ENCODE measurements at places on chromosomes 5 and 9.

DNA sequence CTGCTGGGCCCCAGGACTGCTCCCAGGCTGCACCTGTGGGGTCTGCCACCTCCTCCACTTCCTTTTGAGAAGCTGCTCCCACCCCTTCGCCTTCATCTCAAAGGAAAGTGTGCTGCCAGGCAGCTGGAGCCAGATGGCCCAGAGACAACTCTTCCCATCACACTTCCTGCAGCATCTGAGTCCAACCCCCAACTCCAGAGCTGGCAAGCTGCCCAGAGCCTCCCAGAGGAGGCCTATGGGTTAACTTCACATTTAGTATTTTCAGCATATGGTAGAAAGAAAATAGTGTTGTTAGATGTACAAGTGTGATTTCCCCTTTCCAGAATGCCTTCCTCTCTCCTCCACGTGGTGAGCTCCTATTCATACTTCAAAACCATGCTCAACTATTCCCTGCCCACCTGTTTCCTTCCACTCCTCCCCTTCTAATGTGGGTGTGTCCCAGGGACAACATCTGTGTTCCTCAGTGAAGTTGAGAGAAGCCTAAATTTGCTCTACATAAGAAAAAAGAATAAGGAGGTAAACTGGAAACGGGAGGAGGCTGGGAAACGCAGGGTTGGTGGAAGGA lies 38.6 kb upstream of the KCNMB1 start:
- no peak for DNase-seq

- no peak for DNase-seq
These were observed at the start of gene NKD2 for GRCh38 chr5:1008451-1009358. Gene NKD2, plus strand, starts transcription at chr5:1008802. Its CDS starts 256 bp downstream, at chr5:1009058.

- no peak for DNase-seq
These were observed 43.8 kb upstream of the ZNF300 start for GRCh38 chr5:150948539-150948938.

- DNase-seq: no peak
These were observed 46.1 kb upstream of the ANKH start for GRCh38 chr5:14917719-14918118.

- DNase-seq: no peak
These were observed 2.0 kb downstream of the PDLIM7 start for GRCh38 chr5:177495243-177496060.

- no peak for DNase-seq
These were observed 19.0 kb downstream of the OLFML2A start for GRCh38 chr9:124795881-124796431.

All from activated CD4-positive, CD25-positive, alpha-beta regulatory T cell (primary cell).